ENCODE measurements at places on chromosomes 1 and 21.

DNA sequence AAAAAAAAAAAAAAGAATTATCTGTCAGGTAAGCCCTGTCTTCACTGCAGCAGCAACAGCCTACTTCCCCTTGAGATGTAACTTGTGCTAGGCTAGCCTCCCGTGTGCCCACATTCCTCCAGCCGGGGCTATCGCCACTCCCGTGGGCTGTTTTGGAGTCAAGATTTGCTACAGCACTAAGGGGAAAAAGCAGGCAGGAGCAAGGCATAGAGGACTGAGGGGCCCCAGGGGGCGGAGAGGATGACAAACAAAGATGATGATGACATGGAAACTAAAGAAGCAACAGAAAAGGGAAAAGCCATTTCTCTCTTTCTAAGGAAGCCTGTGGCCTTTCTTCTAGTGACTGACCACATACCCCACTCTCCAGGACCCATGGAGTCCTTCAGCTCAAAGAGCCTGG is 1.9 kb downstream of the TNFAIP8L2 start:
- DNase-seq: peak; percentile 79

DNA sequence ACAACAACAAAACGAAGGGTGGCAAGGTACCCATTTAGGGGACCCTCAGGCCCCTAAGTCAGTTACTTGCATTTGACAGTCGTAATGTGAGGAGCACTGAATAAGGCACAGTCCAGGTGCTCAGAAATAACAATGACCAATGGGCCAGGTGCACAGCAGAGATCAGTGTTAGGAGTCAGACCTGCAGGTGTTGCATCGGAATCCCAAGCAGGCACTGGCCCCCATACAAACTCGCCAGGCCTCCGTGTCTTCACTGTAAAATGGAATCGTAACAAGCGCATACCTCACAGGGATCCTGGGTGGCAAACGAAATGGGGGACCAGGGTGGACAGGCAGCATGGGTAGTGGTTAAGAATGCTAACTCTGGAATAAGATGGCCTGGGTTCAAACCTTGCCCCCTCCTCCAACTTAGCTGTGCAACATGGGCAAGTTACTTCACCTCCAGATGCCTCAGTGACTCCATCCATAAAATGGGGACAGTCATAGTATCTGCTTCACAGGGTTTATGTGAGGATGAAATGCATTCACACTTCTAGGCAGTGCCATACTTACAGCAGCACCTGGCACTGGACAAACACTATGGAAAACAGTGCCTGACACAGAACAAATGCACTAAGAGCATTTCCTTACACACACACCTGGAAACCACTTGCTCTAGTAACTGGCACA is 20.2 kb downstream of the RCAN1 start:
- no peak for DNase-seq

DNA sequence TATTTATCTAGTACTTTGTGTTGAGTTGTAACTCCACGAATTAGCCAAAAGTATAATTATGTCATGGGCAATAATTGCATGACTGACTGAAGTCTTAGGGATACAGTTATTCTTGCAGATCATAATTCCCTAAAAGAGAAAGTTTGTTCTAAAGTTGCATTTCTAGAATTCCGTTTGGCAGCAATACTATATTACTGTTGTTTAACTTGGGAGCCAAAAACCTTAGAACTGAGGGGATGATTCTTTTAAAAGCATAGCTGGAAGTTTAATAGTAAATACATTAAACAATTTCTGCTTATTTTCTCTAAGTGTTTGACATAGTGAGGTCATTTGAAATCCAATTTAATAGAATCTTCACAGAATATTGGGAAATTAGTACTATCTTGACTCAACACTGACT is 356.4 kb upstream of the ADAMTS5 start:
- DNase-seq: no peak

- DNase-seq: no peak
These were observed 60.0 kb downstream of the APCS start for GRCh38 chr1:159647616-159648015.
